NCI-H1092 treated with DMSO at 0.1 percent for 48 hours (cell line): ENCODE measurements at places on chromosomes 6 and 20.
A peak's percentile ranks its signal among the peaks of the same experiment; 100 is the strongest.

DNA sequence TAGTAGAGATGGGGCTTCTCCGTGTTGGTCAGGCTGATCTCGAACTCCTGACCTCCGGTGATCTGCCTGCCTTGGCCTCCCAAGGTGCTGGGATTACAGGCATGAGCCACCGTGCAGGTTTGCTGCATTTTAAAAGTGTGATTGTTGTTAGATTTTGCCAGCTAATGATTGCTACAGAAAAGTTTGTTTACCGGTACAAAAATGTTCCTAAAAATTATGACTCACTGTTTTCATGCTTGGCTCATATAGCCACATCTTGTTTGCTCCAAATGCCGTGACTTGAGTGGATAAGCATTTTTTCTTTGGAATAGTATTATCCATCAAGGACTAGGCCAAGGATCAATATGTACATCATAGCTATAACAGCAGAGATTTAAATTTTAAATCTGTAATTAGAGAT lies 24.3 kb downstream of the LRRN4 start:
- no peak for DNase-seq

DNA sequence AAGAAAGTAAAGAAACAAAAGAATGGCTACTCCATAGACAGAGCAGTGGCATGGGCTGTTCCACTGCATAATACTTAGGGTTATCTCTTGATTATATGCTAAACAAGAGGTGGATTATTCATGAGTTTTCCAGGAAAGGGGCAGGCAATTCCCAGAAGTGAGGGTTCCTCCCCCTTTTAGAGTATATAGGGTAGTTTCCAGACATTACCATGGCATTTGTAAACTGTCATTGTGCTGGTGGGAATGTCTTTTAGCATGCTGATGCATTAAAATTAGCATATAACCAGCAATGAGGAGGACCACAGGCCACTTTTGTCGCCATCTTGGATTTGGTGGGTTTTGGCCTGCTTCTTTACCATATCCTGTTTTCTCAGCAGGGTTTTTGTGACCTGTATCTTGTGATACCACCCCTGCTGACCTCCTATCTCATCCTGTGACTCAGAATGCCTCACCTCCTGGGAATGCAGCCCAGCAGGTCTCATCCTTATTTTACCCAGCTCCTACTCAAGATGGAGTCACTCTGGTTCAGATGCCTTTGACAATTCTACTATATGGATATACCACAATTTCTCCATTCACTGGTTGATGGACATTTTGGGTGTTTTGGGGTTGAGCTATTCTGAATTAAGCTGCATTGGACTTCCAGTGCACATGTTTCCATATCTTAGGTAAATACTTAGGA lies 280.6 kb downstream of the FARS2 start:
- no peak for DNase-seq

GRCh38 chr6:156402227-156402626 lies 375.0 kb upstream of the ARID1B start:
- DNase-seq = no peak

GRCh38 chr20:47318027-47318585 lies 38.4 kb downstream of the ZMYND8 start:
- DNase-seq = no peak

- DNase-seq = no peak
Measured at GRCh38 chr20:59606566-59606965, 2.2 kb downstream of the PHACTR3 start.

GRCh38 chr6:131867744-131868143 lies 59.9 kb downstream of the ENPP1 start:
- DNase-seq = no peak

DNA sequence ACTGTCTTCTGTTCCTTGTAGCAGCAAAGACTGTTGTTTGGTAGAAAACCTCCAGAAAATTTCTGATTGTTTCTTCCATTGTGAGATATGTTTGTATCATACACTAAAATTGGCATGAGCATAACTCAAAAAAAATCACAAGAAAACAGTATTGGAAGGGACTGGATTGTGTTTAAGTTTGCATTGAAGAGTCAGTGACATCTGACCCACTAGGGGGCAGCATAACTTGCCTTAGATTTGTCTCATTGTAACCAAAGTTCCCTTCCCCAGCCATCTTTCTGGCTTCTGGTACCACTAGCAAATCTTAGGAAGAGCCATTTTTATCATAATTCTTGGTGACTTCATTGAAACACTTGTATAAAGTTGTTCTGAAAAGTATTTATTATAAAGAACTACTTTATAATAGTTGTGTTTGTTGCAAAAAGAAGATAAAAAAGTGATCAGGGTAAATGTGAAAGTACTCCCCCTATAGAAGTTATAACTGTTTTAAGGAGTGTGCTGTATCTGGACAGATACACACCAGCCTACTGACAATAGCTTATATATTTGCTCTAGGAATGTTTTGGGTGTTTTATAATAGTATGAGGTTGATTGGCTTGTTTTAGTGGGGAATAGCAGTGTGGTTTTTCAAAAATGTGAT lies 7.7 kb downstream of the CSTF1 start:
- DNase-seq = peak; percentile 19

GRCh38 chr6:39048481-39049399 lies at the start of gene GLP1R:
TSS of gene GLP1R (plus strand) at chr6:39048781. CDS start at chr6:39048841, 60 bp downstream.
- peak; percentile 5 for DNase-seq

GRCh38 chr6:121666814-121667213 lies 231.4 kb downstream of the GJA1 start:
- DNase-seq = no peak

DNA sequence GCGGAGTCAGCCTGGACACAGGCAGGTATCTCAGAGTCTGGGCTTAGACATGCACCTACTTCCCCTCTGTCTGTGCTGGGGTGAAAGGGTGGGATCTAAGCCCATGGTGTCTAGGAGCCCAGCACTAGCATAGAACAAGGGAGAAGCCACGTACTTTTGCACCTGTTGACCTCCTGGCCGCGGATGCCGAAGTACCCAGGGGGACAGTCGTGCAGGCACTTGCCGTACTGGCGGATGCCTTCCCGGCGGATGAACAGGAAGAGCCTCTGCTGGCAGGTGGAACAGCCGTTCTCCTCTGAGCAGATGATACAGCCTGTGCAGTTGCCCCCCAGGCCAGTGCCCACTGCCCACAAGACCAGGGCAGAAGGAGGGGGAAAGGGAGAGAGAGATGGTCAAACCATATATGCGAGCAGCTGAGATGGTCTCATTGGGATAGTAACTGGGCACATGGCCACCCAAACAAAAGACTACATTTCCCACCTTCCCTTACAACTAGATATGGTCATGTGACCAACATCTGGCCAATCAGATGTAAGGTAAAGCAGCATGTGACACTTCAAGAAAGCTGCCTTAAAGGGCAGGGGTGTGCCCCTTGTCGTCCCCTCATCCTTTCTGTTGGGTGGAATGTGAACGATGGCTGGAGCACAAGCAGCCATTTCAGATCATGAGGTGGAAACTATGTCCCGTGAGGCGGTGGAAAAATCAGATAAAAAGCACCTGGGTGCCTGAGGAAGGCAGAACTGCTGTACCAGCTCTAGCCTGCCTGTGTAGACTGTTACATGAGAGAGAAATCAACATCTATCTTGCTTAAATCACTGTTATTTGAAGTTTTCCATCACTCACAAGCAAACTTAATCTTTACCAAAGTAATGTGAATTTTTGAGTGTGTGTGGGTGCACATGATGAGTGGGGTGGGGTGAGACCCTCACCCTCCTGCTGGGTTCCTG lies 34.0 kb downstream of the RSPO4 start:
- no peak for DNase-seq
